NCI-H460 (cell line): ENCODE measurements at places on chromosomes 2 and 18. TPM values are rescaled to one million over a fixed set of nuclear protein-coding genes. Genes with fewer than 3 reads are reported as not detected.
A peak's percentile ranks its signal among the peaks of the same experiment; 100 is the strongest.

DNA sequence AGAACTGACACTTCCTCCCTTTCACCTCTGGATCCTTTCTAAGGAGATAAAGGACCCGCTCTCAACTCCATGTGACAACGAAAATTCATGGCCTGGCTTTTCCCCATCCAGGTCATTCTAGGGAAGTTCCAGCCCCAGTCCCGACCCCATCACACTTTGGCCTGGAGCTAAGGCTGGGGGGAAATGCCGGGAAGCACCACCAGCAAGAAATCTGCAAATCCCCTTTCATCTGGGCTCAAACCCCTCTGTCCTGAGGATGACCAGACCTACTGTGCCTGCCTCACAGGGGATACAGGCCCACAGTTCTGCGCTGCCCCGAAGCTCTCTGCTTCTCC is 1.3 kb downstream of the SIX2 start:
- DNase-seq: no peak

ESCO1 gene
- total RNA-seq: 17.3 and 19.5 TPM in 2 replicates

GRCh38 chr2:152376385-152376784 is 41.4 kb downstream of the FMNL2 start:
- DNase-seq: no peak

GRCh38 chr2:55976681-55977080 is 53.1 kb upstream of the EFEMP1 start:
- DNase-seq: no peak

- no peak for DNase-seq
These were observed 1303.1 kb upstream of the ZEB2 start for GRCh38 chr2:145822892-145823534.

GRCh38 chr2:38192976-38193375 is 117.0 kb upstream of the CYP1B1 start:
- DNase-seq: no peak

DNA sequence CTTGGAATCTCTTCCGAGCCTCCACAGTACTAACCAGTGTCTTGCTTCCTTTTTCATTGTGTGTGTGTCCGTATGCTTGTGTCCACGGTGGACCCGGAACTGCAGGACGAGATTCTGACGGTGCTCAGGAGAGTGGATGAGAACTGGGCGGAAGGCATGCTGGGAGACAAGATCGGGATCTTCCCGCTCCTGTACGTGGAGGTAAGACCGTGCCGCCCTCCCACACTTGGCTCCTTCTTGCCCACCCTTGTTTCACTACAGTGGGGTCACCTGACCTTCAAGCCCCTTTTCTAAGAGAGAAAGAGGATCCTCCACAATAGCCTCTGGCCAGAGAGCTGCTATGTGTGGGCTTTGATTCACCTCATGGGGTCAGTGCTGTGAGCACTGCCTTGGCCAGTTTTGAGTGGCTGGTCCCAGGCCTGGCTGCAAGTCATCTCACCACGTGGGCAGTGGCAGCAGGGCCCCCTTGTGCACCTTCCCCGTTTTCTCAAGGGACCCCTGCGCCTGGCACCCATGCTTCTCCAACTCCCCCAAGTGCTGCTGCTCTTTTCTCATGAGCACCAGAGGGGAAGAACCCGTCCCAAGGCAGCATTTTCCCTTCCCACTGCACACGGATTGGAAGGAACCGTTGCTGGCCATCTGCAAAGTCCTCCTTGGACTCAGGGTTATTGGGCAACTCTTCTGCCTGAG is 242.1 kb downstream of the SEPTIN10 start:
- DNase-seq: no peak

DNA sequence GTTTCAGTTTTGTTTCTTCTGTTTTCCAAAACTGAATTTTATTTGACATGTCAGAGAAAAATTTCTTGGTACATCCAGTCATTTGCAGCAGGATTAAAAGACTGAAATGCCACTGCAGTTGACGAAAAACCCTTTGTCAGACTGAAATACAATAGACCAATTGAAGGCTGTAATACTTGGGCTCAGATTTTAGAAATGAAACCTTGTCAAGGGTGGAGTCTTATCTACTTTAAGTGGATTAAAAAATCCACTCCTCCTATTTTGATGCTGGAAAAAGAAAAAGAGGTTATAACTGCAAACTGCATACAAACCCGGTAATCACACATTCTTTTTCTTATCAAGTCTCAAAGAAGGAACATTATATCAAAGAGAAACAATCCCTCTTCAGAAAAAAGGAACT is 80.2 kb upstream of the NEUROD1 start:
- DNase-seq: no peak

DNA sequence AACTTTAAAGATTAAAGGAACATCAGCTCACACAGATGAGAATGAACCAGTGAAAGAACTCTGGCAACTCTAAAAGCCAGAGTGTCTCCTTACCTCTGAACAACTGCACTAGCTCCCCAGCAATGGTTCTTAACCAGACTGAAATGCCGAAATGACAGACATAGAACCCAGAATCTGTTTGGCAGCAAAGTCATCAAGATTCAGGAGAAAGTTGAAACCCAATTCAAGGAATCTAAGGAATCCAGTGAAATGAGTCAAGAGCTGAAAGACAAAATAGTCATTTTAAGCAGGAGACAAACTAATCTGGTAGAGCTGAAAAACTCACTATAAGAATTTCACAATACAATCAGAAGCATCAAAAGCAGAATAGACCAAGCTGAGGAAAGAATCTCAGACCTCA is 72.0 kb downstream of the STRADB start:
- no peak for DNase-seq

SCN9A gene
- total RNA-seq: 45.1 and 58.6 TPM in 2 replicates

DNA sequence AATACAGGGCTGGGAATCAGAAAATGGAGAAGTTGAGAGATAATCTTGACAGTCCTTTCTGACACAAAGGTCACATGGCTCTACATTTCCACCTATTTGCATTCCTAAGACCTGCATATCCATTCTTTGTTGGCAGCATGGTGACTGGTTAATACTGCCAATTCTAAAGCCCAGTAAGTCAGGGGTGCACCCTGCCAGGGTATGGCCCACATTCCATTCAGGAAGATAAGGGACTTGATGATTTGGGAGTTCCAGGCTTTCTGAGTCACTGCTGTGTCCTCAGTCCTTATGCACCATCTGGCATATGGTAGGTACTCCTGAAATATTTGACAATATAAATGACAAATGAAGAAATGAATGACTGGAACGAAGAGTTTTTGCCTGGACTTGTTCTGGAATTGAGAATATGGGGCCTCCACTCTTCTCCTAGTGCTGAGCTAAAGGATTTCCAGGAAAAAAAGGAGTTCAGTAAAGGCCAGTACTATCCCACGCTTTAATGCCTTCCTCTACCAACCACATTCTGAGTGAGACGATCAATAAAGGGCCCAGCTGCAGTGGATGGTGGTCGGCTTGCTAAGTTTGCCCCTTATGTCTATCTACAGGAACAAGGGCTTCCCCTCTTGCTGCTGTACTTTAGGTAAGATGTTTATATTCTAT is 31.7 kb upstream of the EIF2AK3 start:
- DNase-seq: no peak

FAP gene
- not detected in 2 replicates for total RNA-seq

- peak; percentile 33 for DNase-seq
These were observed 65.9 kb upstream of the SLC16A14 start for GRCh38 chr2:230134496-230135129.

COL4A4 gene
- 6.6 and 8.0 TPM in 2 replicates for total RNA-seq

GRCh38 chr2:50624506-50624905 is 407.4 kb downstream of the NRXN1 start:
- no peak for DNase-seq

RPRM gene
- total RNA-seq: 0.10 TPM in 1 of 2 replicates, not detected in the other

DNA sequence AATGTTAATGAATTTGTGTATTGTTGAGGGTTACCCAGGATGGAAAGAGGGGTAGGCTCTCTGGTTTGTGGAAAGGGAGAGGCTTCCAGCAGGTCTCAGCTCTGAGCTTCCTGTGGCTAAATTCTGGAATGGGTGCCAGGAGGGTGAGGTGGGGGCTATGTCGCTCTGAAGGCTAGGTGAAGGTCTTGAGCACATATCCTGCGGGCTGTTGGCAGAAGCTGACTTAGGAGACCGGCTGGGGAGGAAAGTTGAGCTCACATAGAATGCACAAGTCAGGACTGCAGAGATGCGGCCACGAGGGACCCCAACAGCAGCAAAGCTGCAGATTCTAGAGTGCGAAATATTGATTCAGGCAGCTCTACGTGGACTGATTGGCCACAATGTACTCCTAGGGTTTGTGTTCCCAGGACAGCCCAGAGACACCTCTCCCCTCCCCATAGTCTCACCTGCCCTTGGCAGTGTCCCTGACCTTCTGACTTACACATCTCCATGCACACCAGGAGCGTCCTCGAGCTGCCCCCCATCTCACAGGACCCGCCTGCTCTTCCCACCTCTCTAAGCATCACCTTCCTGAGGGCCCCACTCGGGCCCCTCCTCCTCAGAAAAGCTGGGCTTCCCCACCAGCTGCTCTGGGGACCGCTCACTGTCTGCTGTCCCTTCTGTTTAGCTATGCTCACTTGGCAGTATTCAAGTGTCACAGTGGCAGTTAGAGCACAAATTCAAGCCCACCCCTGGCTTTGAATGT is 72.6 kb downstream of the ALK start:
- DNase-seq: no peak

GRCh38 chr2:83887757-83888156 is 571.3 kb downstream of the SUCLG1 start:
- DNase-seq: no peak

- DNase-seq: no peak
These were observed 15.2 kb downstream of the BCL2L11 start for GRCh38 chr2:111135910-111136297.

- no peak for DNase-seq
These were observed 193.3 kb downstream of the ANKRD30B start for GRCh38 chr18:14941256-14941655.

HOXD3 gene
- not detected in 2 replicates for total RNA-seq

DNA sequence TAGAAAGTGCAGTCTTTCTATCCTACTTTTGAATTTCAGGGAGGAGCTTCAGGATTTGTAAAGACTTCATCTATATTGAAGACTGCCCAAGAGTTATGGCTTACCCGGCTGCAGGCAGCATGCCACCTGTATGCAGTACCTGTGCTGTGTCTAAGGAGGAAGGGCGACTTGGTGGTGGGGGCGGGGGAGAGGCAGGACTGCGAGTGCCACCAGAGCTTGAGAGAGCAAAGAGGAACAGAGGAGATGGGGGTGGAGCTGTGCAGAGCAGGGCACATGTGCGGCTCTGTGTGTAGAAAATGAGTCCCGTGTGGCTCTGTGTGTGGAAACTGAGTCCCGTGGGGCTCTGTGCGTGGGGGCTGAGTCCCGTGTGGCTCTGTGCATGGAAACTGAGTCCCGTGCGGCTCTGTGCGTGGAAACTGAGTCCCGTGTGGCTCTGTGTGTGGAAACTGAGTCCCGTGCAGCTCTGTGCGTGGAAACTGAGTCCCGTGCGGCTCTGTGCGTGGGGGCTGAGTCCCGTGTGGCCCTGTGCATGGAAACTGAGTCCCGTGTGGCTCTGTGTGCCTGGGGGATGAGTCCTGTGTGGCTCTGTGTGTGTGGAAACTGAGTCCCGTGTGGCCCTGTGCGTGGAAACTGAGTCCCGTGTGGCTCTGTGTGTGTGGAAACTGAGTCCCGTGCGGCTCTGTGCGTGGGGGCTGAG is 43.2 kb downstream of the LDLRAD4 start:
- DNase-seq: no peak

LRP2 gene
- total RNA-seq: 0.07 and 0.20 TPM in 2 replicates

GRCh38 chr2:176585791-176586190 is 316.5 kb downstream of the MTX2 start:
- DNase-seq: no peak

- DNase-seq: no peak
These were observed 35.4 kb upstream of the DNAH7 start for GRCh38 chr2:196104066-196104465.

TEX44 gene
- not detected in 2 replicates for total RNA-seq

- DNase-seq: no peak
These were observed 121.6 kb downstream of the ZFP36L2 start for GRCh38 chr2:43104763-43105162.

SLC9A4 gene
- total RNA-seq: not detected in 2 replicates

DNA sequence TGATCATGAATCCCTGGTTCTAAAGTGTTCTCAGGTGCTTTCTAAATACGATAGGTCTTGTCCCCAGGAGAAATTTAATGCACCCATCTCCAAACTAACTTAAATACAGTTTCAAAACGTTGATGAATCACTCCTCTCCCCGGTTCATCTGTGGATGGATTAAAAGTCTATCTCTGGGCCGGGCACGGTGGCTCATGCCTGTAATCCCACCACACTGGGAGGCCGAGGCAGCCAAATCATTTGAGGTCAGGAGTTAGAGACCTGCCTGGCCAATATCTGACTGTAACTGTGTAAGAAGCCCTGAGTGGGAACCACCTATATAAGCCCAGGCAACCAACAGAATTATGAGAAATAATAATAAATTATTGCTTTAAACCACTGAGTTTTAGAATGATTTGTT is 78.7 kb downstream of the LONRF2 start:
- no peak for DNase-seq

DNA sequence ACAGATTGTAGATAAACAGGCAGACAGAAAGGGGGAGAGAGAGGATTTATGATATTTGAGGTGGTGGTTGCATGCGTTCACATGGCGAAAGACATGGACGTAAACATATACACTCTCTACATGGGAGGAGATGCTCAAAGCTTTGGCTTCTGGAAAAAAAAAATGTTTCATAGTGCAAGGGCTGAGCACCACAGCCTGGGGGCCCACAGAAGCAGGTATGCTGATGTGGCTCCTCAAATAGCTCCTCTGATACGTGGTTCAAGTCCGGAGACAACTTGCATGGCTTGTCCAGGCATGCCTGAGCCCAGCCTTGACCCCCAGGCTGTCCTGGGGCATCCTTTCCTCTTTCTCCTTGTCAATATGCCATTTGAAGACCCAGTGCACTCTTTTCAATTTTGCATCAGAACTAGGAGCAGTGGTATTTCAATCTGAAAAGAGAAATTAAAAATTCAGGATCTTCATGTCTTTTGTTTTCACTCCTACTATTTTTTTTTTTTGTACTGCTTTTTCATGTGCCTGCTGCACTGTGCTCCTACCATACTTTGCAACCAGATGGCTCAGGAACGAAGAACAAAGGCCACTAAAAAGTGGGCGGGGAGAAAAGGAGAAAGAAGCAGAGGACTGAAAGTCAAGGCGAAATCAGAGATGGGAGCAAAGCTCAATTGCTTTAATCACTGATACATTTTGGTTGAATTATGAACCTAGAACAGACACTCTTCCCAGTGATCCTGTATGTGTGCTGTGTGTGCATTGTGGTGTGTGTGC is 495.7 kb upstream of the TCF4 start:
- DNase-seq: no peak

- no peak for DNase-seq
These were observed 14.5 kb downstream of the SH3RF3 start for GRCh38 chr2:109143214-109144187.

POTEJ gene
- total RNA-seq: not detected in 2 replicates

SERPINB10 gene
- not detected in 2 replicates for total RNA-seq

MAL gene
- not detected in 2 replicates for total RNA-seq

DNA sequence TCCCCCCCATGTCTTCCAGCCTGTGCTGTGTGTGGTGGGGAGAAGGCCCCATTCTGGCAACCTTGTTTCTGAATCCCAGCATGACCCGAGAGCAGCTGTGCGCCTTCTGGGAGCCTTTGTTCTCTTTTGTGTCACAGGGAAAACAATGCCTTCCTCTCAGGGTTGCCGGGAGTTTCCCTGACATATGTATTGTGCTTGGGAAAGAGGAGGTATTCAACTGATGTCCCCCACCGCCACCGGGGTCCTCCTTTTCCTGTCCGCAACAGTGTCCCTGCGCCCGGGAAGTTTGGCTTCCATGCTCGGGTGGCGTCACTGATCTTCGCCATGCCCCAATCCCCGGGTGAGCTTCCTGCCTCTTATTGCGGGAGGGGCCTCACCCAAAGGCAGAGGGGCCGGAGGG is 77.5 kb upstream of the ASB18 start:
- DNase-seq: no peak

ASPRV1 gene
- total RNA-seq: 0.12 TPM in 1 of 2 replicates, not detected in the other

DSC3 gene
- 1.7 and 2.1 TPM in 2 replicates for total RNA-seq

GRCh38 chr2:127737892-127738291 is 36.6 kb downstream of the SFT2D3 start:
- no peak for DNase-seq
